ENCODE measurements at places on chromosomes 3 and 15.
A peak's percentile ranks its signal among the peaks of the same experiment; 100 is the strongest.

GRCh38 chr15:74454764-74455500, 6.0 kb downstream of the UBL7 start:
- DNase-seq, result peak; percentile 56

- DNase-seq, result peak; percentile 64
Measured at GRCh38 chr15:97234851-97235610, 725.5 kb upstream of the ARRDC4 start.

GRCh38 chr15:52256366-52256765, 39.2 kb downstream of the MYO5C start:
- peak; percentile 80 for DNase-seq

DNA sequence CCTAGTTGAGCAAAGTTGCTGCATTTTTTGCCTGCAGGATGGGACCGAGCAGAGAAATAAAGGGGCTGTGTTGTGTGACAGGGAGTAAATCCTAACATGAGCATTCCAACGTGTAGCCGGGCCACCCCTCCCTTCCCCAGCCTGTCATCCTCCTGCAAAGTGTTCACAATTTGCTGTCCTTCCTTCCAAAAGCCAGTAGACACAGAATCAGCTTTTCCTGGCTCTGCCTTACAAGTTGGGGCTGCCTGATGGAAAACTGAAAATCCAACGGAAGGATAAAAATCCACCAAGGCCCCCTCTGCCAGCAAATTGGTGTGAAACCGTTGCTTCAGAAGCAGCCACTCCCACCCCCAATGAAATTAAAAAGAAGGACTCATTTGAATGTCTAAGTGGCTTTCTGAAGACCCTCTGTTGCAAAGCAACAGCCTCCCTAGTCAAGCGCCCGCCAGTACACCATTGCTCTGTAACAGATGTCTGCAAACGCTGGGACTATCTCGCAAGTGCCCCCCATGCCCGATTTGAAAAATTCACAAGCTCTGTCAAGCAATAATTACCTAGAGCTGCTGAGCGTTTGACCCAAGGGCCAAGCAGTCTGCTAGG, 665 bp downstream of the FRMD4B start:
- DNase-seq, result peak; percentile 13

DNA sequence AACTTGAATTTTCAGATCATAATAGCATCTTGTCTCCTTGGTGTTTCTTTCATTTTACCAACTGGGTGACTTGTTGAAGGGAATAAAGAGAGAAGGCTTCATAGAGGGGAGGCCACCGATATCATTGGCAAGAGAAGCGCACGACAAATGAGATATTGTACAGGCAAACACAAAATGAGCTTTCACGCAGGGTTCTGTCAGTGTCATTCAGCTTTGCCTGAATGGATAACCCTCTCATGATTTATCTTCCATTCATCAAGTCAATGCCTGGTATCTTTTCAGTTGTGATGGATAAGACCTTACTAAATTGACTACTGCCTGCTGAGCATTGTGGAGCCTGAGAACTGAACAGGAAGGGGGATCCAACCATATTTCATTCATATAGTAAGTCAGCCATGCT, 188.6 kb upstream of the EPHA3 start:
- no peak for DNase-seq

DNA sequence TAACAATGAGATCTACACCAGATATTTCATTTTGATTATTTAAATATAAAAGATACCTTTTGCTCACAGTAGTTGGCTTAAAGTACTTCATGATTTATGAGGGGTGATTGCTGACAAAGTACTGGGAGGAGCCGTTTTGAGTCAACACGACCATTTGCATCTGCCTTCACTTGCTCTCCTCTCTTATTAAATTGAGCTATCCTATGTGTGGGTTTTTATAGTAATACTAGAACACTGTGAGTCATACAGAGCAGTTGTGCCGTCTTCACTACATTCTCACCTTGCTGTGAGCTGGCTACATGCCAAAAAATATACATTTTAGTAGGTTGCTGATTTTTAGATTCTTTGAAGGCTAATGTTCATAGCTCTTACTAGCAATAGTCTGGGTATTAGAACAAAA, 161.2 kb downstream of the ALCAM start:
- no peak for DNase-seq

- DNase-seq, result peak; percentile 69
Measured at GRCh38 chr15:33737687-33738601, 230.4 kb upstream of the CHRM5 start.

- no peak for DNase-seq
Measured at GRCh38 chr3:76111808-76112207, 326.5 kb upstream of the ZNF717 start.

GRCh38 chr3:64856977-64857516, 169.2 kb upstream of the ADAMTS9 start:
- no peak for DNase-seq

Measured in HAP-1 (cell line).